NCI-H345 (cell line): ENCODE measurements at places on chromosomes 7 and 10.
A peak's percentile ranks its signal among the peaks of the same experiment; 100 is the strongest.

DNA sequence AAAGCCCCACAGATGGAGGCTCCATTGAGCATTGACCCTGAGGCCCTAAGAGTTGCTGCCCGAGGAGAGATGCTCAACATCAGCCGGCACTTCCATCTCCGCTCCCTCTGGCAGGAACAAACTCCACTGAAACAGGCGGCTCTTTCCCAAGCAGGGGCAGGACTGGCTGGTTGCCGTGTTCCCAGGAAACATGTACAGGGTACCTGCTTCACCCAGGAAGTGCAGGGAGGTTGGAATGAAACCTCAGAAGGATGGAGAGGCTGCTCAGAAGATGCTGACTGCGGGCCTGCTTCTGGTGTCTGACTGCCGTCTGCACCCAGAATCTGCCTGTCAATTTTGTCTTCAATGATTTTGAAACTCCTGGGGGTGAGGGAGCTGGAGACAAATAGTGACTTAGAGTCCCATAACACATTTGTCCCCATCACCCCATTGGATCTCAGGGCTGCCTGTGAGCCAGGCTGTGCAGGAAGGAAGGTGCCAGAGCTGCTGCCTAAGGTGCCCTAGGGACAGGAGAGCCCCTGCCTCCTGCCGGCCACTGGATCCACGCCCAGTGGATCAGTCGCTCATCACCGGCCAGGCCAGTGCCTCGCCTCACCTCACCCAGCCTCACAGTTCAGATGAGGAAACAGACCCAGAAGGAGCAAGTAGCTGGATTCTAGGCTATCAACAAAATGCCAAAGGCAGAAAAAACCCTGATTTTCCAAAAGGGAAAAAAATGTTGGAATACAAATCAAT is 237.3 kb downstream of the PTPRN2 start:
- DNase-seq = no peak

GRCh38 chr7:28180364-28181147 is at the start of gene JAZF1:
Gene JAZF1, minus strand, starts transcription at chr7:28180795.
- DNase-seq = peak; percentile 66

- no peak for DNase-seq
These were observed 130.9 kb upstream of the ANKRD1 start for GRCh38 chr10:91051829-91052228.

GRCh38 chr10:106301146-106301545 is 863.4 kb downstream of the SORCS1 start:
- DNase-seq = no peak

GRCh38 chr10:17425584-17426262 is 28.7 kb downstream of the ST8SIA6 start:
- DNase-seq = no peak

DNA sequence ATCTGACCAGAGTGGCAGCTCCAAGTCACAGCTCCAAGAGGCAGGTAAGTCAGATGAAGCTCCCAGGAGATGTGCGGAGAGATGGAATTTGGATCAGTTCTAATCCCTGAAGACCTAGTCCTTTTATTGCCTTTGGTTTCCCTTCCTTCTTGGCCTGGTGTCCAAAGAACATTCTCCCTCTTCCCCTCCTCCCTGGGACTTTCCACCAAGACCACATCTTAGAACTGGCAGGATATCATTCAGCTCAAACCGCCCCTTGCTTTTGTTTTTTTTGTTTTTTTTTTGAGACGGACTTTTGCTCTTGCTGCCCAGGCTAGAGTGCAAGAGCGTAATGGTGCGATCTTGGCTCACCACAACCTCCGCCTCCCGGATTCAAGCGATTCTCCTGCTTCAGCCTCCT is 190.8 kb downstream of the GFRA1 start:
- DNase-seq = no peak

- DNase-seq = no peak
These were observed 7.2 kb upstream of the NEUROG3 start for GRCh38 chr10:69580435-69580834.

GRCh38 chr7:103715376-103716120 is 269.5 kb upstream of the SLC26A5 start:
- no peak for DNase-seq

DNA sequence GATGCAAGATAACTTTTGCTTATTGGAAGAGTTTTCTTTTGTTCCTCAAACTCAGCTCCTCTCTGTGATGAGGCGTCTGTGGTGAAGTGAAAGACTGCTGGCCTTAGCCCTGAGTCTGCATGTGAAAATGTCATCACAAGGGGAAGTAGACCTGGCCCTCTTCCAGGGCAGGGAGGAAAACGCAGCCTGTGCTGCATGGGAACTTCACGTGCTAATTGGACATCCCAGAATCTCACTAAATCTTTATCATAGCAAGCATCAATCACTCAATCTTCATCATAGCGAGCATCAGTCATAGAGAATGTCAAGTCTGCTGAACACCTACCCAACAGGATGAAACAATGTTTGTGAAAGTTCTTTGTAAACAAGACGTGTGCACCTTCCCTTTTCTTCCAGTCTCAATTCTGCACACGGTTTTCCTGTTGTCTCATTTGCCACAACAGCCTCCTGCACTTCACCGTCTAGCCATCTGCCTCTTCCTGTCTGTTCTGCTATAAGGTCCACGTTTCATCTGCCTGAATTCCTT is 314.6 kb downstream of the FRMD4A start:
- no peak for DNase-seq

DNA sequence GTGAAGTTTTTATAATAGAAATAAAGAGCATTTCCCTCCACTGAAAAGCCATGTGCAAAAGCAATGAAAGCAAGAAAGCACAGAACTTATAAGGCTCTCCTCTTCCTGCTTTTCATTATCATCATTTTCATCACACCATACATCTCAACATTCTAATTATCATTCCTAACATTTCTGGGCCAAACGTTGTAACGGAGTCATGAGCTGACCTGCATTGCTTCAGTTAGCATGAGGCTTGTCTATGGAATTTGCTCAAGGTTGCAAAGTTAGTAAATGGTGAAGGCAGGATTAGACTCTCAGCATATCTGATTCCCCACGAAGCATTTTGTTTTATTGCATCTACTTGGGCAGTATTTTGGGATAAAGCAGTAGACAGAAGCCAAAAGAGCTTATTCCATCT is 11.4 kb downstream of the SCIN start:
- DNase-seq = no peak

- no peak for DNase-seq
These were observed 66.9 kb downstream of the STK17A start for GRCh38 chr7:43649755-43650274.

GRCh38 chr7:148898845-148899484 is 14.9 kb upstream of the EZH2 start:
- DNase-seq = no peak

DNA sequence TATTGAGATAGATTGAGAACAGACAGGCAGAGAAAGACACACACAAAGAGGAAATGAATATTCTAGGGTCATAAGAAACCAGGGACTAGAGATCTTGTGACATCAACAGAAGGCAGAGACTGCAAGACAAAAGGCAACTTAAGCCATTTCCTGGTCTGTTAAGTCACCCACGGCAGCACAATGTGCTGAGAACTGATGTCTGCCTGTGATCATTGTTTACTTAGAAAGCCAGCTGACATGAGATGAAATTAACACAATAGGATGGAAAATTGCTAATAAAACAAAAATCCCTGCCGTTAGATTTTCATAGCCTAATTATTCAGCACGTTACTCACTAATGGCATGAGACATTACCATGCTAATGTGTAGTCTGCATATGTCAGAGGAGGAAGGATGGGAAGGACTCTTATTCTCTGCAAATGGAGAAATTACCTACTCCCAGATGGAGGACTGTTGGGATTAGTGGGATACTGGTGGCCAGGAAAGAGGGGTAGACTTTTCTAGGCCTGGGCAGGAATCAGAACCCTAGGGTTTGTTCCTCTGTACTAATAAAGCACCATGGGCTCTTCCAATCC is 191.3 kb upstream of the PODXL start:
- peak; percentile 16 for DNase-seq

DNA sequence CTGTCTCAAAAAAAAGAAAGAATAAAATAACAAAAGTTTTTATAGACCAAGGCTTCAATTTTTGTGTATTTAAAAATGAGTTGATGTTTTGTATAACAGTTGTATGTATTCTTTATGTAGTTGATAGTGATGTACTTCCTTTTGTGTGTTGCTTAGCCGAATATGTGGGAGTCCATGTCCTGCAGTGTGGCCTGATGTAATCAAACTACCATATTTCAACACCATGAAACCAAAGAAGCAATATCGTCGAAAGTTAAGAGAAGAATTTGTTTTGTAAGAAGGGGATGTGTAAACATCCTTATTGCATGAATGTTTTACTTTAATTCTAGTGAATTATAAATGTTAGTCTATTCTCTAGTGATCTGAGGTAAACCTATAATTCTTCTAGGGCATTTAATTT is 56.6 kb downstream of the MPLKIP start:
- DNase-seq = no peak
